ENCODE measurements at places on chromosomes 1 and 21.

GRCh38 chr1:81517987-81518386 is 282.7 kb upstream of the ADGRL2 start:
- DNase-seq, result no peak

DNA sequence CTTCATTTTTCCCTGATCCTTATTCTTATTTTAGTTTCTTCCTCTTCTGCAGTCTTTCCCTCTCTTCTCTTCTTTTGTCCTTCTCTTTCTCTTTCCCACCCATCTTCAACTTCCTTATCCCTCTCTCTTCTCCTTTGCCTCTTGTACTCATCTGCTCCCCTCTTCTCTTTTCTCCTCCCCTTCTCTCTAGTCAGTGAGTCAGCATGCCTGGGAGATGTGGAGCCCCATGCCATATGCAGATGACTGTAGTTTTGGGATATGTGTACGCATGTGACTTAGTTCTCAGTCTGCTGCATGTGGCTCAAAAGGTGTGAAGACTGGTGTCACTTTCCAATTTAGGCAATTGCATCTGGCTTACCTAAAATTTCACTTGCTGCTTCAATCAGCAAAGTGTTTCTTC is 10.4 kb downstream of the DNAJC6 start:
- no peak for DNase-seq

GRCh38 chr1:204931768-204932572 is 61.3 kb downstream of the NFASC start:
- no peak for DNase-seq

- DNase-seq, result peak; percentile 53
These were observed 107.3 kb upstream of the RUNX3 start for GRCh38 chr1:25037174-25038074.

- no peak for DNase-seq
These were observed 4.7 kb upstream of the PFKL start for GRCh38 chr21:44295163-44295573.

DNA sequence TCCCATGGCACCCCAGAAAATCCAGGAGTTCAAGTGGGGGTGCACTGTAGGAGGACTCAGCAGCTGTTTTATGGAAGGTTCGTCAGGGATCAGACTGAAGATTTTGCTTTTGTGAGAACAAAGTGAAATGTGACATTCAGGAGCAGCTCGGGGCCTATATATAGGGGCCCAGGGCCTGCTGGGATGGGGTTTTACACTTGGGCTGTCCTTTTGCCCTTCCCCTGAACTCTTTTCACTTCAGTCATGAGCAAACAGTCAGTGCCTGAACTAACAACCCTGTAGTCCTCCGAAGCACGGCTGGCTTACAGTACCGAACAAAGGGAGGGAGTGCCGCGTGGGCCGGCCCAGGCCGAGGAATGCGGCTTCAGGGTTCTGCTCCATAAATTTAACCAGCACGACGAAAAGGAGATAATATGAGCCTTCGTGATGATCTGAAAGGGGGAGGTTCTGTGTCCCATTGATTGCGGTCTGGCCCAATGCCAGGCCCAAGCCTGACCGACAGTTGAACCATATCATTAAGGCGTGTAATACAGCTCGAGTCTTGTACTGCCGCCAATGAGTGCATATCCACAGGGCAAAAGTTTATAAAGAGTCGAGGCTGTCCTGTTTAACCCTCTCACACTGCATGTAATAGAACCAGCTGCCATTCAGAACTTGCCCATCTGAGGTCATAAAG is 139.9 kb downstream of the DHRS3 start:
- DNase-seq, result no peak

DNA sequence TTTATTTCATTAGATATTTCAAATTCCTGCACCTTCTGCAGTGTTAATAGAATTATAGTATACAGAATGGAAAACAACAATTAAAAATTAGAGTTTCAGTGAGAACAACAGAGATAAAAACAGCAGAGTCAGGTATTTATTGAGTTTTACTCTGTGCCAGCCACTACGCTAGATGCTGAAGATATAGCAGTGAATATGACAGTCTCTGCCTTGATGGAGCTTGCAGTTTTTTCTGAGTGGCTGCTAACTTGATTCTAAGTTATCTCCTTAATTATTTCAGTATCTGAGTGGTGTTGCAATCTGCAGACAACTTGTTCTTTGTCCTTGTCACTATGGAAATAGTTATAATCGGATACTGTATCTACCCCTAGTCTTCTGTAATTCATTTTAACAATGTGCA is 384.3 kb upstream of the ZRANB2 start:
- no peak for DNase-seq

GRCh38 chr1:111283838-111284237 is 6.8 kb upstream of the CHIA start:
- DNase-seq, result no peak

DNA sequence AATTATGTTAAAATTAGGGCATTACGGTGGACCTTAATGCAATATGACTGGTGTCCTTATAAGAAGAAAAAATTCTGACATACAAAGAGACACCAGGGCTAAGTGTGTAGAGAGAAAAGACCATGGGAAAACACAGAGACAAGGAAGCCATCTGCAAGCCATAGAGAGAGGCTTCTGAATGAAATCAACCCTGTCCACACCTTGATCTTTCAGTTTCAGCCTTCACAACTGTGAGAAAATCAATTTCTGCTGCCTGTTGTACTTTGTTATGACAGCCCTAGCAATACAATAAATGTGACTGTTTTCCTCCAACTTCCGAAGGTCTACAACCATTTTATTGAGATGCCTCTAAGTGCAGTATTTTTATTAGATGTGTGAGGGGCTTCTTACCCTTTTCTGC is 1407.2 kb downstream of the MRPL39 start:
- DNase-seq, result no peak

- DNase-seq, result no peak
These were observed 69.8 kb upstream of the ATP5PO start for GRCh38 chr21:33985117-33986050.

DNA sequence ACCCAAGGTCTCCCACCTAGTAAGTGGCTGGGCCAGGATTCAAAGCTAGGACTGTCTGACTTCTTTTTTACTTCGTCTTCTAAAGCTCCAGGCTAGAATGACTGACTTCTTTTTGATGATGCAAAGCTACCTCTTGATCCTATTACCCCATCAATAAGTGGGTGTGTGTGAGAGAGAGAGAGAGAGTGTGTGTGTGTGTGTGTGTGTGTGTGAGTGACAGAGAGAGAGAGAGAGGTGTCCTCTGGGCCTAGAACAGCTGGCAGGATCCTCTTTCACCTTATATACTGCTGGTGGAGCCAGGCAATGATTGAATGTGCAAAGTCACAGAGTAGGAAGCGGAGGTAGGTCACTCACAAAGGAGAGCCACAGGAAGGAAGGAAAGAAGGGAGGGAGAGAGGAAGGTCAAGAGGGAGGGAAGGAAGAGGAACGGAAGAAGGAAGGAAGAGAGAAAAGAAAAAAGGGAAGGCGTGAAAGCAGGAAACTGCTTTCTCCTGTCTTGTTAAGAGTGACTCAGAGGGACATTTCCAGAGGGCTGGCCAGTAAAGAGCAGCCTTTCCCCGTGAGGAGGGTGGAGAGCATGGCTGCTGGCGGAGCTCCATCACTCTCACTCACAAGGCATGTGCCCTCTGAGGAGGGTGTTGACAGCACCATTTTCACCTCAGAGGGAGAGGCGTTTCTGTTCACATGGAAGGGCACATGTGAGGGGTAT is 68.9 kb downstream of the CDC7 start:
- DNase-seq, result no peak

DNA sequence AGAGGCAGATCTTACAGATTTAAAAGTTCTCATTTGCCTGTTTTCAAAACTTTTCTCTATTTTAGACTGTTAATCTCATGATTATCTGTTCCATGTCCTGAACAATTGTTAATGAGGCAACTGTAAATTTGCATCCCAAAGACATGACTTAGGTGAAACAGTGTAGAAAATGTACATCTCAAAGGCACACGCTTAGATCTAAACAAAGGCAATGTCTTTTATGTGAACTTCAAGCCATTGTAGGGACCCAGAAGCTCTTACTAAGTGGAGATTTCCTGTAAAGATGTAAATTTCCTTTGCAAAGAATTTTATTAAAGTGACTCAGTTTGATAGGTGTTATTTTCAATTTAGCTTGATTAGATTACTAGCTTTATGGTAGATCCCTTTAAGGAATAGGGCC is 125.2 kb upstream of the F3 start:
- DNase-seq, result no peak

GRCh38 chr1:205319081-205320018 is 2.2 kb downstream of the NUAK2 start:
- DNase-seq, result no peak

- DNase-seq, result no peak
These were observed 20.4 kb upstream of the GPR88 start for GRCh38 chr1:100517515-100517914.

DNA sequence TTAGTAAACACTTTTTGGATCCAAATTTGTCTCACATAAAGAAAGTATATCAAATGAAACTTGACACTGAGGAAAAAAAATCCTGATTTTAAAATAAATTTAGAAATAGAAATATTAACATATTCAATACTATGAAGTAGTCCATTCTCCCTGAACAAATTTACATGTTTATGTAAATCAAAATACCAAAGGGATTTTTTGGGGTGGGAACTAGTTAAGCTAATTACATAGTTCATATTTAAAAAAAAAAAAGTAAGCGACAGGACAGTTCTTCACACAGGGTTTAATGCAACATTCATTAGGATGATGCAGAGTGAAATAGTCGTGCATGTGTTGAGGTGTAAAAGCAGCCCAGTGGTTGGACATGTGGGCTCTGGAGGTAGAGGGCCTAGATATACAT is 433.5 kb upstream of the B3GALT2 start:
- no peak for DNase-seq

DNA sequence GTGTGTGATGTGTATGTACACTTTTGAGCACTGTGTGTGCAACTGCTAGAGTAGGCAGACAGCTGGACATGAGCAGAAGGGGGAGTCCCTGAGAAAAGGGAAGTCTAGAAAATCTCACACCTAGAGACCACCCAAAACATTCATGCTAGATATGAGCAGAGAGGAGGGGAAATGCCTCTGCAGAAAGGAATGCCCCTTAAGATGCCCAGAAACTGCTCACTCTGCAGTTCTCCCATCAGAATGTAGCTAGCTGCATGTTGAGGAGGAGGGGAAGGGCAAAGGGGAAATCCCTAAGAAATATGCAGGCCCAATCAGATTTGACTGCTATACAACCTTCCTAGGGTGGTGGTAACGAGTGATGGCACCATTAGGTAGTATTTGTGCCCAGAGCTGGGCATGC is 31.8 kb upstream of the MAGOH start:
- no peak for DNase-seq

GRCh38 chr1:6257541-6258069 is 3.3 kb downstream of the GPR153 start:
- no peak for DNase-seq

GRCh38 chr1:15678578-15678977 is 5.5 kb upstream of the PLEKHM2 start:
- DNase-seq, result no peak

DNA sequence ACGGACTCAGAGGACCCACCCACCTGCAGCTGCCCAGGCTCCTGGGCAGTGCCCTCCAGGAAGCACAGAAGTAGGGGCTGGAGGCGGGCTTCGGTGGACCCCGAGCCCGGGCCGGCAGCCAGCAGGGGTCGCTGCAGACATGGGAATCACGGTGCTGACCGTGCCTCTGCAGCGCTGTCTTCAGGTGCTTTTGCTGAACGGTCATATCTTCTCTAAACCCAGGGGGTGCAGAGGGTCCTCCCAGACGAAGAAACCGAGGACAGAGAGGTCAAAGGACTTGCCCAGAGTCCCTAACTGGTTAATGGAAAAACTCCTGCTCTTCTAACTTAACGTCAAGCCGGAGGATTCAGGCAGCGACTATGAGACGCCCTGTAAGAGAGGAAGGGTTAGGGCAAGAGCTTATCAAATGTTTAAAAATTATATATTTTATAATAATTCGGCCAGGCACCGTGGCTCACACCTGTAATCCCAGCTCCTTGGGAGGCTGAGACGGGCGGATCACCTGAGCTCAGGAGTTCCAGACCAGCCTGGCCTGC is 21.5 kb upstream of the LEFTY2 start:
- DNase-seq, result peak; percentile 43

DNA sequence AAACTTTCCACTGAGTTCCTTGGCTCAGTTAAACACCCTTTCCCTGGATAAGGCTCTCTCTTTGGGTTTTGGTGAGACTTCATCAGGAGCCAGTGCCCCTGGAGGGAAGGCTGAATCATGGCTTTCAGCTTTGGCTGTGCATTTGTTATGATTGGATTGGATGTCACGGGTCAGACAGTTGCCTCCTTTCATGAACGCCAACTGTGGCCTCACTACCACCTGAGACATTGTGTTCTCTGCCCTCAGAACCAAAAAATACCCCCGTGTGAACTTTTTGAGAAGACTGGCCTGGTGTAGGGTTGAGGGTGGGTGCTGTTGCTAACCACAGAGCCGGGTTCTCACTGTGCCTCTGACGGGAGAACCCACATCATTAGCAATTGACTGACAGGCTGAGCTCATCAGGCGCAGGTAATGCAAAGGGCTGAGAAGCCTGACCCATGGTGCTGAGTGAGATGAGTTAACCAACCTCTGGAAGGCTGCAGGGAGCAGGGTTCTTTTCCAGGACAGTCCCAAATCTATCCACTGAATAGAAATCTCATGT is 65.6 kb downstream of the HHAT start:
- DNase-seq, result no peak

DNA sequence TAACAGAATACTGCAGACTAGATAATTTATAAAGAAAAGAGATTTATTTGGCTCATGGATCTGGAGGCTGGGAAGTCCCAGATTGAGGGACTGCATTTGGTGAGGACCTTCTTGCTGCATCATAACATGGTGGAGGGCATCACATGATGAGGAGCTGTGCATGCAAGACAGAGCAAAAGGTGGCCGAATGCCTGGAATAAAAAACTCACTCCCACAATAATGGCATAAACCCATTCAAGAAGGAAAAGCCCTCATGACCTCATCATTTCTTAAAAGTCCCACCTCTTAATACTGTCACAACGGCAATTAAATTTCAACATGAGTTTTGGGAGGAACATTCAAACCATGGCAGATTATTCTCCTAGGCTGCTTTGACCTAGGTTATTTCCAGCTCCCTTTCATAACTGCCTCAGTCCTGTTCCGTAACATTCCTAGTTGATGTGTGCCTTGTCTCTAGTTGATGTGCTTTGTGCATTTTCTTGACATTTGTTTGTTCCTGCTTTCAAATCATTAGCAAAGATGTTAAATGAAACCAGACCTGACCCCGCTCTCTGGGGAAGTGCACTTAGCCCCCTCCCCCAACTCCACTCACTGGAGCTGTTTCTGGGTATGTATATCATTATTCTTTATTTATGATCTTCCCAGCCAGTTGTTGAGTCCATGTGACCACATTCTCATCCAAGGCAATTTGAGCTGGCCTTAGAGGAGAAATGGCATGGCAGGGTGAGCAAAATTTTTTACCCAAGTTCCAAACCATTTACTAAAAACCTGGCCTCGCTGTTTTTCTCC is 148.5 kb downstream of the GDAP2 start:
- no peak for DNase-seq

GRCh38 chr1:37476087-37476452 is 1.7 kb downstream of the ZC3H12A start:
- DNase-seq, result no peak

DNA sequence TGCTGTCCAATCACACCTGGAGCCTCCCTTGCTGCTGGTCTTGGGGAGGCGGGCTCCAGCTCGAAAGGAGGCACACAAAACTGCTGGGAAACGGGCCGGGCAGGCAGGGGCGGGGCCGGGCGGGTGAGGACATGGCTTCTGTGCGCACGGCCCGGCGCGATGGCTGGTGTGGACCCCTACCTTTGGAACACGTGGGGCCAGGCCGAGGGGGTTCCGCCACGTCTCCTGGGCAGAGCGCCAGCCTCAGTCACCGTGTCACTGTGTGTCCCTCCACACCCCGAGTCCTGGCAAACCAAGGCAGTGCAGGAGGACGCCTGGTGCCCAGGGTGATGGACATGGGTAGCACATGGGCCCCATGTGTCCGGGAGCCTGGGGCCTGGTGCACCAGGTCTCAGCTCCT is 42.0 kb upstream of the ADARB1 start:
- DNase-seq, result no peak

Measured in T-helper 2 cell (primary cell).